ENCODE measurements at places on chromosomes 6 and 20. TPM values are rescaled to one million over a fixed set of nuclear protein-coding genes. Genes with fewer than 3 reads are reported as not detected.

KCNK16 gene
- not detected for total RNA-seq

- no peak for DNase-seq
Observed at GRCh38 chr6:45982280-45983036, 33.2 kb downstream of the CLIC5 start.

KCNQ5 gene
- total RNA-seq, result 7.0 TPM

TBXT gene
- total RNA-seq, result 2.3 TPM

PHACTR1 gene
- total RNA-seq, result 2.8 TPM

OR2B2 gene
- total RNA-seq, result not detected

DNA sequence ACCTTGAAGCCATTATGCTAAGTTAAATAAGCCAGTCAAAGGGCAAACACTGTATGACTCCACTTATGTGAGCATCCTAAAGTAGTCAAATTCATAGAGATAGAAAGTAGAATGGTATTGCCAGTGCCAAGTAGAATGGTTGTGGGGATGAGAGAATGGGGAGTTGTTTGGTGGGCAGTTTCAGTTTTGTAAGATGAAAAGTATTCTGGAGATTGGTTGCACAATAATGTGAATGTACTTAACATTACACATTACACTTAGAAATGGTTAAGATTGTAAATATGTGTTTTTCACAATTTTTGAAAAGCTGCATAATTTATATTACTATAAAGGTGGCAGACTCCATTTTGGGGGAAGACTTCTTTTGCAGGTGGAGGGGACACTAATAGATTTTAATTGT lies 51.3 kb upstream of the CARMIL1 start:
- DNase-seq, result no peak

Data from endodermal cell (in vitro differentiated cells).